ENCODE measurements at places on chromosomes 1 and 21.

- peak; percentile 45 for DNase-seq
Measured at GRCh38 chr21:42061195-42061985, 9.7 kb upstream of the UMODL1 start.

GRCh38 chr1:59079434-59080140 is 217.3 kb upstream of the FGGY start:
- DNase-seq, result no peak

GRCh38 chr21:39869141-39869818 is 2.0 kb downstream of the PCP4 start:
- DNase-seq, result no peak

DNA sequence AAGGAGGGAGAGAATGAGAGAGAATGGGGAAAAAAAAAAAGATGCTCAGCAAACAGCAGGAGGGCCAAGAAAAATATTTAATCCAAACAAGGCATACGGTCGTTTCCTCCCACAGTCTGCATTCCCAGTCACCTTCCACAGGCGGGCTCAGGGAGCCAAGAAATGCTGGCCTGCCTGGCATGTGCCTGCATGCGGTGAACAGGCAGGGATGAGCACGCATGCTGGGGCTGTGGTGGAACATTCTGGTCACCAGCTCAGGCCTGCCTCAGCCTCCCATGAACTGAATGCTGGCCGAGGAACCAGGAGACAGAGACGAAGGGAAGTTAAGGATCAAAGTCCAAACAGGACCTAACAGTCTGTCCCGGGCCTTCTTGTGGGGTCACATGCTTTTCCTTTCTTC is 335.3 kb downstream of the ASTN1 start:
- DNase-seq, result no peak

- no peak for DNase-seq
Measured at GRCh38 chr1:158100498-158100897, 80.2 kb upstream of the CD1D start.

DNA sequence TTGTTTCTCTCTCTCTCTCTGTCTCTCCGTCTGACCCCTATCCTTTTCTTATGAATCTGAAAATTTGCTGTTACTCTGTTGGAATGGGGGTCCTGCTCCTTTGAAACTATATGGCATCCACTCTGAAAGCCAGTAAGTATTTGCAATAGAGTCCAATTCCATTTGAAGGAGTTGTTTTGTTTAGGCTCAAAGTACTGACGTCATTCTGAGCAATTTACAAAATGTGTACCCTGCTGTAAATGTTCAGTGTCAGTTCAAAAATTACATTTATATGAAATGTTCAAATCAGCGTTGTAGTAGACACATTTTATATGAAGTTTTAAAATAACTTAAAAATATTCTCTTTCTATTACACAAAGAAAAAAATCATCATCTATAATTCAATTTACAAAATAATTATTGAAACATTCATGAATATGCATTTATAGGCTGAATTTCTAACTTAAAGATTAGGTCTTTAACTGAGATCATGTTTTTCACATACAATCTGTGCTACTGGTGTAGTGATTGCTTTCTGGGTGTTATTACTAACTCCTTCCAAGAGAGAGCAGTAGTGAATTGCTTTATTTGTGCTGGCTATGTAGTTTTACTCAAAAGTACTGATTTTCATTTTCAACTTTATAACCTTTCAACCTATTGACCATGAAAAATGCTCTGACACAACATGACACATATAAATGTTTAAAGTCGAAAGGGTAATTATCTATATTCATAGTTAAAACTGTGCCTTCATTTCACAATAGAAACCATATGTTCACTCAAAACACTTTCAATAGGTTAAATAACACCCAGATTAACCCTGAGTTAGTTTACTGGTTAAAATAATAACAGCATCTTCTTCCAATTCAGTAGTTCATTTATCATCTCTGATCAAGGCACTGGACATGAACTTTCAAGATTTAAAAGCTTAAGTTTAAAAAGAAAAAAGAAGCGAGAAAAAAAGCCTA is 253.1 kb upstream of the ADGRL4 start:
- DNase-seq, result no peak

- DNase-seq, result no peak
Measured at GRCh38 chr1:87136607-87137341, 191.9 kb upstream of the LMO4 start.

GRCh38 chr1:46012236-46012635 is 120.2 kb downstream of the PIK3R3 start:
- DNase-seq, result no peak

DNA sequence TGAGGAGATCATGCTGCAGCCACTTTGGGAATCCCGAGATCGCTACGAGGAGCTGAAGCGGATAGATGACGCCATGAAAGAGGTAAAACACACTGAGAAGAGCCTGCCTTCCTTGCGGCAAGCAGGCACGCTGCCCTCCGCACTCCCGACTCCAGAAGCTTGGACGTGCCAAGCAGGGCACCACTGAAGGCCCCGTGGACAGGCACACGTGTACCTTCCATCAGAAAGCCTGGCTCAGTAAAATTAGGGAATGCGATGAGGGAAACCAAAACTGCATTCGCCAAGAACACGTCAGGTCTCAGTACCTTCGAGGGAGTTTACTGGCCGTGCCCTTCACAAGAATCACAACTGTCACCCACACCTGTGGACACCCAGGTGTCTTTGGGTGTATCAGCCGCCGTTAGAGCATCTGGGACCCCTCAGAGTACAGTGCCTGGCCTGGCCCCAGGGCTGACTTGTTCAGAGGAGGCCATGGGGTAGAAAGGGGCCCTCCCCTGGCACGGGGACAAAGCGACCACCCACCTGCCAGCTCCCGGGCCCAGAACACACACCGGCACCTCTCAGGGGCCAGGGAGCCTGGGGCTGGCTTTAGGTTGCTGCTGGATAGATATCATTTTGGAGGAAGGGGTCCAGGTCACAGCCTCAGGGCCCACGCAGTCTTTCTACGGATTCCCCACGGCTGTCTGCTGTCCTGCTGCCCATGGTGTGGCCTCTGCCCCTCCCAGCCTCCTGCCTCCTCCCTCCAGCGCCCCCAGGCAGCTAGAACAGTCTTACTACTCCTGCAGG is 108.4 kb downstream of the WDR4 start:
- no peak for DNase-seq

Data from activated CD4-positive, alpha-beta T cell treated with anti-CD3 and anti-CD28 coated beads, Interleukin-10, Interleukin-2, amounts not matched to agents 100 ng/mL and 50 ng/mL, durations not matched to agents 16 hours and 8 hours (primary cell).